GF-D8 (cell line): ENCODE measurements at places on chromosomes 3 and 15.
A peak's percentile ranks its signal among the peaks of the same experiment; 100 is the strongest.

DNA sequence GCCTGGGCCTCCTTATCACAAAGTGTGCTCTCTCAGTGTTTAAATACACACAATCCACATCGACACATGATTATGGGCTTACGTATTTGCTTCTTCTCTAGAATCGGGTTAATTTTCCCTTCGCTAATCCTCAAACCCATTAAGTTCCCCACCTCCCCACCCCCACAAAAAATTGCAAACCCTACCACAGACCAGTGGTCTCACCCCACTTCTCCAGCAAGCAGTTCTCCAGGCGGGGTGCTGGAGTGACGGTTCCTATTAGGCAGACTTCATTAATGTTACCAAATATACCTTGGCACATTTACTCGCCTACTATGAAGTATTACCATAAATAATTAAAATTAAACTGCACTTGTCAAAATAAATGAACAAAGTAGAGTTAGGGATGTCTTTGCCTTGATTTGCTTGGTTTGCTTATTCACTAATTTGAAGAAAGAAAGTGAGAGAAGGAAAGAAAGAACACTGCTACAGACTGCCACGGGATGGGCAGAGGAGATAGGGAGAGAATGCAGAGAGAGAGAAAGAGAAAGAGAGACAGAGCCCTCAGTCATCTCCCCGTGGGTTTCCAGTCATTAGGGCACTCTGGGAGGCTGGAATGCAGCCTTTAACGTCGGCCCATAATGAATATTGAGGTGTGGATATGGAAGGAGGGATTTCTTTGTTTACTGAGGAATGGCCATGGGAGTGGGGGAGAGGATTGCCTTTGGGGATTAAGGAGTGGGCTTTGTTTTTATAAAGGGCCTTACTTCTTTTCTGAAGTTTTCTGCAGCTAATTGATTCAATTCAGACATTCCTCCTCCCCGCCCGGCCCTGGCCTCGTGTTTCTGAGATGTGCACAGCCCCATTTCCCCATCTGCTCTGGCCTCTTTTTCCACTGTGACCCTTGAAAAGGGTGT lies 39.7 kb upstream of the POLG start:
- DNase-seq = no peak

DNA sequence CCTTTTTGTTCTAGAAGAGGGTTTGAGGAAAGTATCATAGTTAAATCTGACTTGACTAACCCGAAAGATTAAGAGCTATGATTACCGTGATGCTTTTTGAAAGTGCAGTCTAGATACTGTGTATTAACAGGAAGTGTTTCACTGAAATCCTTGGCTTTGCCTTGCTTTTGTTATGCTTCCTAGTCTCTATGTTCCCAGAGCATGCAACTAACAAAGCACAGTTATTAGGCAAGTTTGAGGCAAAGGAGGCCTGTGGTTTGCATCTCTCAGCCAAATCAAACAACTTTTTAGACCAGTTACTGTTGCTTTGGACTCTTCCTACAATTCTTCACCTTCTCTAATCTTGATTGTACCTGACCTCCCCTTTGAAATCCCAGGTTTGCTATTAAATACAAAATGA lies 3.9 kb downstream of the LXN start:
- DNase-seq = no peak

- DNase-seq = no peak
Measured at GRCh38 chr3:24222165-24222805, 272.4 kb downstream of the THRB start.

DNA sequence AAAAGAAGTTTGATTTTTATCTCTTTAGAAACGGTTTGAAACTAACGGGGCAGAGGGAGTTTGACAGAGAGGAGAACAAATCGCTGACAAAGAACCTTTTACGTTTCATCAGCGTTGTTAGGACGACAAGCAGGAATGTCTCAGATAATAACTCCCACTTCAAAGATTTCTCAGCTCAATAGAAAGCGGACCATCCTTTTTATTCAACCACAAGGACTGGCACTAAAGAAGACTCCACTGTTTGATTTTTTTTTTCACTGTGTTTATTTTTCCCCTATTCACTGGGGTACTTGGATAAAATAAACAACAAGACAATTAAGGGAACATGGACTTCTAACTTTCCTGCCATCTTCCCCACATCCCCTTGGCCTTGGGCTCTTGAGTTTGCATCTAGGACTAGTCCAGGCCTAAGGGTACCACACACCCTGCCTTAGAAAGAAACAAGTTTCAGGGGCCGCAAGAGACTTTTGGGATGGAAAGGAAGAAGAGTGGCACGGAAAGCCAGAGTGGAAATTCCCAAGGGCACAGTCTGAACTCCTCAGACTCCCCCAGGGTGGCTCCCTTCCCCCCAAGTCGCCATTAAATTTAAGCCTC lies 19.0 kb downstream of the ZIC4 start:
- DNase-seq = no peak

DNA sequence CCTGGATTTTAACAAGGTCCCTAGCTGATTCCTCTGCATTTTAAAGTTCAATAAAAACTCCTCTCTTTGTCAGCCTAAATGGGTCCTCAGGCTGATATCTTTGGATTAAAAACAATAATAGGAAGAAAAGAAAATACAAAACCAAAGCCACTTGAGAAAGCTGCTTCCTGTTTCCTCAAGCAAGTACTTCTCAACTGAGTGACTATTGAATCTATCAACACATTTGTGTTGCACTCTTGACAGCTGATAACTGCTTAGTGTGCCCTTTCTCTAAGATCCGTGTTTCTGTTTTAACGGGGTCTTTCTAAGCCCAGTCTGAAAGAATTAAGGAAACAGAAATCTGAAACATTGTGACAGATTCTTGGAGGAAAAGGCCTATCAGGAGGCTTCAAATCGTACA lies 410.7 kb downstream of the GRM7 start:
- no peak for DNase-seq

DNA sequence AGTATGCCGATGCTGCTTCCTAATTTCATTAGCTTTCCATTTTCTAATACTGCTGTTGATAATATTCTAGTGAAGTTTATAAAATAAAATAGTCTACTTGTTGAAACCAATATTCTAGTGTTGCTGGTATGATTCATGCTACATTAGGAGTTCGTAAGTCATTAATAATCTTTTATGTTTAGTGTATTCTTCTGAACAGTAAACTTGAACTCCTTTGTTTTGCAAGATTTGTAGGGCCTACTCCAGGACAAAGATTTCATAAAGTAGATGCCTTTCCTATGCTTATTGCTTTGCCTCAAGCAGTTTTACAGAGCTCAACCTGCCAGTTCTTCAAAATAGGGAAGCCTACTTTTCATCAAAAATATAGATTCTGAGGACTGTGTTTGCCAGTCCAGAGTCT lies 111.5 kb downstream of the RSRC1 start:
- DNase-seq = no peak

DNA sequence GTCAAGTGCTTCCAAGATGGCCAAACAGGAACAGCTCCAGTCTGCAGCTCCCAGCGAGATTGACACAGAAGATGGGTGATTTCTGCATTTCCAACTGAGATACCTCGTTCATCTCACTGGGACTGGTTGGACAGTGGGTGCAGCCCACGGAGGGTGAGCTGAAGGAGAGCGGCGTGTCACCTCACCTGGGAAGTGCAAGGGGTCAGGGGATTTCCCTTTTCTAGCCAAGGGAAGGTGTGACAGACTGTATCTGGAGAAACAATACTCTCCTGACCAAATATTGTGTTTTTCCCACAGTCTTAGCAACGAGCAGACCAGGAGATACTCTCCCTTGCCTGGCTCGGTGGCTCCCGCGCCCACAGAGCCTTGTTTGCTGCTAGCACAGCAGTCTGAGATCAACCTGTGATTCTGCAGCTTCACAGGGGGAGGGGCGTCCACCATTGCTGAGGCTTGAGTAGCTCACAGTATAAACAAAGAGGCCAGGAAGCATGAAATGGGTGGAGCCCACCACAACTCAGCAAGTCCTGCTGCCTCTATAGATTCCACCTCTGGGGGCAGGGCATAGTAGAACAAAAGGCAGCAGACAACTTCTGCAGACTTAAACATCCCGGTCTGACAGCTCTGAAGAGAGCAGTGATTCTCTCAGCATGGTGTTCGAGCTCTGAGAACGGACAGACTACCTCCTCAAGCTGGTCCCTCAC lies 293.5 kb upstream of the SUCLG2 start:
- no peak for DNase-seq

- DNase-seq = no peak
Measured at GRCh38 chr15:66452420-66452819, 45.1 kb downstream of the SNAPC5 start.

DNA sequence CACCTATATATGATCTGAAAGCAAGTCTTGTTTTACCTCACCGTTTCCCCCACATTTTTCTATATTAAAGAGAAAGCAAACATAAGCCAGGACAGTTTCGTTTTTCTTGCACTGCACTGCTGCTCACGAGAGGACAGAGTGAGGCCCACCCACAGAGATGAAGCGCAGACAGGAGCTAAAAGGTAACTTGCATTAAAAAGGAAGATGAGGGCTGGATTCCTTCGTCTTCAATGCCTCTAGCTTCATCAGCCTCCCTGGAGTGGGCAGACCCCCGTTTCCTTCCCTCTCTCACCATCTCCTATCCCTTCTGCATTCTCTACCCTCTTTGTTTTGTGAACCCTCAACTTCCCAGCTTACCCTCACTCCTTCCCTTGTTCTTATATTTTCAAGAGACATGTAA lies 18.9 kb downstream of the SUMF1 start:
- no peak for DNase-seq

DNA sequence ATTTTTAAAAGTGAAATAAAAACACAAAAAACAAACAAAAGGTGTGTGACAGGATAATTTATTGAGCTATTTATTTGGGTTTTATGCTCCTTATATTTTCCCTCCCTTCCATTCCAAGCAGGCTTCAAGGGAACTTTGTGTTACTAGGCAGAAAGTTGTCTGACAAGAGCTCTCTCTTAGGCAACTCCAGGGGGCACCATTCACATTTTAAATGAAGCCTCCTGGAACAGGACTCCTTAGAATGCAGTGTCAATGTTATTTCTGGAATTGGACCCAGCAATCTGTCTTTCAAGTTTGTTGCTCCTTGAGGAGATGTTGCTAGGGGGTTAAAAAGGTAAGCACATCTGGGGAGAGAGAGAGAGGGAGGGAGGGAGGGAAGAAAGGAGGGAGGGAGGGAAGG lies 5.4 kb upstream of the RFX7 start:
- no peak for DNase-seq

- DNase-seq = no peak
Measured at GRCh38 chr3:130473416-130473815, 43.6 kb upstream of the COL6A6 start.

- DNase-seq = peak; percentile 50
Measured at GRCh38 chr3:172591876-172592771, 68.9 kb upstream of the TNFSF10 start.

DNA sequence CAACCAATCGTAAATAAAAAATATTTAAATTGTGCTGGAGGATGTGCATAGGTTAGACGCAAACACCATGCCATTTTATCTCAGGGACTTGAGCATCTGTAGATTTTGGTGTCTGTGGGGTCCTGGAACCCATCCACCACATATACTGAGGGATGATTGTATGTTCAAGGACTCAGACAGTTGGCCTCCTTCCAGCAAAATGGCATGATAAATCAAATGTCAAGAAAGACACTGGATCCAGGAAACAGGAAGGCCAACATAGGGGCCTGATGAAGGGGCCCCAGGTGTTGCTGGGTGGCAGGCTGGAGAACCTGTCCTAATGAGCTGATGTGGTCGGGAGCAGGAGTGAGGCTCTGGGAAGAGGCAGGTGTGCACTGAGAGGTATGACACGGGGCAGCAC lies 289.5 kb downstream of the GABRG3 start:
- no peak for DNase-seq

DNA sequence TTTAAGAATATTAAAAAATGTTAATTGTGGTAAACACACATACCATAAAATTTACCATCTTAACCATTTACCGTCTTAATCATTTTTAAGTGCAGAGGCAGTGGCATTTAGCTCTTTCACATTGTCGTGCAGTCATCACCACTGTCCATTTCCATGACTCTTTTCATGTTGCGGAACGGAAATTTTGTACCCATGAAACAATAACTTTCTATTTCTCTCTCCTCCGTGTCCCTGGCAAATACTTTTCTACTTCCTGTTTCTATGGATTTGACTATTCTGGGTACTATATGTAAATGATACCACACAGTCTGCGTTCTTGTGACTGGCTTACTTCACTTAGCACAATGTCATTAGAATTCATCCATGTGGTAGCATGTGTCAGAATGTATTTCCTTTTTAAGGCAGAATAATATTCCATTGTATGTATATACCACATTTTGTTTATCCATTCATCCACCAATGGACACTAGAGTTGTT lies 27.9 kb downstream of the AKAP13 start:
- no peak for DNase-seq

GRCh38 chr3:16433701-16434151 lies 79.8 kb downstream of the RFTN1 start:
- no peak for DNase-seq

- no peak for DNase-seq
Measured at GRCh38 chr3:192128060-192128459, 599.3 kb downstream of the FGF12 start.

- DNase-seq = no peak
Measured at GRCh38 chr15:38479756-38480155, 25.8 kb downstream of the FAM98B start.

GRCh38 chr15:88274553-88275460 lies 18.3 kb upstream of the NTRK3 start:
- DNase-seq = no peak
